ENCODE measurements at places on chromosomes 1 and 21.

GRCh38 chr1:173669491-173669941, at the start of gene ANKRD45:
ANKRD45 (minus strand) TSS chr1:173669851; CDS start chr1:173659418, 10,433 bp downstream.
- no peak for DNase-seq

- no peak for DNase-seq
Observed at GRCh38 chr1:61420909-61421835, 303.8 kb downstream of the TM2D1 start.

- DNase-seq = no peak
Observed at GRCh38 chr1:158362941-158363340, 9.2 kb downstream of the CD1E start.

- no peak for DNase-seq
Observed at GRCh38 chr1:9612162-9612845, 23.6 kb downstream of the TMEM201 start.

- DNase-seq = no peak
Observed at GRCh38 chr1:173693238-173693637, 21.5 kb upstream of the KLHL20 start.

- no peak for DNase-seq
Observed at GRCh38 chr1:10655002-10655401, 141.4 kb downstream of the CASZ1 start.

- DNase-seq = no peak
Observed at GRCh38 chr1:85894651-85895050, 186.4 kb upstream of the ZNHIT6 start.

- DNase-seq = no peak
Observed at GRCh38 chr21:17784604-17785402, 34.4 kb downstream of the C21orf91 start.

DNA sequence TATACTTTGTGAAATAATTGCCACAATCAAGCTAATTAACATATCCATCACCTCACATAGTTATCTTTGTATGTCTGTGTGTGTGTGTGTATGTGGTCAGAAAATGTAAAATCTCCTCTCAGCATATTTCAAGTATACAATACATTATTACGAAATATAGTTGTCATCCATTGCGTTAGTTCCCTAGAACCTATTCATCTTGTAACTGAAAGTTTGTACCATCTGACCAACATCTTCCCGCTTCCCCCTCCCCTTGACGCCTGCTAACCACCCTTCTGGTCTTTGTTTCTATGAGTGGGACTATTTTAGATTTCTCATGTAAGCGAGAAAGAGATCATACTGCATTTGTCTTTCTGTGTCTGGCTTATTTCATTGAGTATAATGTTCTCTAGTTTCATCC, 455.3 kb downstream of the KCNT2 start:
- DNase-seq = no peak

DNA sequence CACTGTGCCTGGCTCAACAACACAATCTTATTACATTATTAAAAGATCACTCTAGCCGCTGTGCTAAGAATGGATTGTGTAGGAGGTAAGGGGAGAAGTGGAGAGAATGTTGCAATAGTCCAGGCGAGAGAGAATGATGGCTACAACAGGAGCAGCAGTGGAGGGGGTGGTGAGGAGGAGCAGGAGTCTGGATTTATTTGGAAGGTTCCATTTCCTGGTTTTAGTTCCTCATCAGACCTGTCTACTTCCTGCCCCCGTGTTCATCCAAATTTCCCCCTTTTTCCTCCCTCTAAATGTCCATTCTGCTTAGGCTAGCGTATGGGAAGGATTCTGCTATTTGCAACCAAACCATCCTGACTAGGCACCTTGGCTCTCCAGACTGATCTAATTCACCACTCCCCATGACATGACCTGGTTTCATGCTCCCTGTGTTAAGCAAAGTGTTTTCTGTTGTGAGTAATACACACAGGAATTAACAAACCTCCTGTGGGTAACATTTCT, 35.1 kb upstream of the EYA3 start:
- no peak for DNase-seq

GRCh38 chr1:8667869-8668594, 149.4 kb downstream of the RERE start:
- no peak for DNase-seq

GRCh38 chr1:204937901-204938300, 67.2 kb downstream of the NFASC start:
- no peak for DNase-seq

GRCh38 chr1:84442256-84442655, 36.8 kb upstream of the RPF1 start:
- DNase-seq = no peak

DNA sequence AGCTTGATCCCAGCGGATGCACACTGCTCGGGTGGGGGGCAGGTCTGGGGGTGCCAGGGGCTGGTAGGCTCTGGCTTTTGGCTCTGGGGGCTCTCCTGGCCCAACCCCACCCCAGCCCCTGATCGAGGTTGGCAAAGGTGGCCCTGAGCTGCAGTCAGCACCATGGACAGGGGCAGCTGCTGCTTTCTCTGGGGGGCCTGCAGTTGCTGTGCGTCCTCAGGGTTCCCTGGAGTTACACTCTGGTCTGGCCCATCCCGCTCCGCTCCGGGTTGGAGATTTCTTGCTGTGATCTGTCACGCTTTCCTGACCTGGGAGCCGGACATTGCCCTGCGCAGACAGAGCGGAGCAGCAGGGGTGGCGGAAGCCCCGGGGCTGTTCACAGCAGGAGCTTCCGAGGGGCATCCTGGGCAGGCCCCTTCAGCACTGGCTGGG, 8.0 kb upstream of the PLCH2 start:
- no peak for DNase-seq

DNA sequence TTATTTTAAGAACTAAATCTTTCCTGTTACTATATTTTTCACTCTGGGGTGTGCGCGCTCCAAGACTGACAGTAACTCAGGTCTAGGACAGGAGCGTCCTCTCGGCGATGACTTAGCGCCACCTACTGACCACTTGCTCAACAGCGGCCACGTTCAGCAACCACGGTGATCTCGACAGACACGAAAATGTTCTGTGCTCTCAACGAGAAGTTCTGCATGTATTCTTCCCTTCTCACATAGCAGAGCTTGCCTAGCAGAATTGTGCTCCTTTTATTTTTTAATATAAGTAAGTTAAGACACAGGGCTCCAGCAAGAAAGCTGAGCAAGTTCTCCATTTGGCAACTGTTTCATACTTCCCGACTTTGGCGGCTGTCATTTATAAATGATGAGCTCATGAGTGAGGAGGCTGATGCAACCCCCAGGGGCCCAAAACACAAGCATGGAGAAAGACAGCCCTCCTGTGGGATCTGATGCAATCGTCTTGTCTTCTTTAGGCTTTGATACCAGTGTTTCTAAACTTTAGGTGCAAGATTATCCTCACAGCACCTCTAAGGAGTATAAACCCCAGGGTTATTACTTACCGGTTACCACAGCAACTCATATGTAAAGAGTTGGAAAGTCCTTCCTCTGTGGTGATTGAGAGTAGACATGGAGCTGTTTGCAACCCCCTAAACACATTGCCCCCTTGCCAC, 92.6 kb downstream of the HHIPL2 start:
- DNase-seq = no peak

DNA sequence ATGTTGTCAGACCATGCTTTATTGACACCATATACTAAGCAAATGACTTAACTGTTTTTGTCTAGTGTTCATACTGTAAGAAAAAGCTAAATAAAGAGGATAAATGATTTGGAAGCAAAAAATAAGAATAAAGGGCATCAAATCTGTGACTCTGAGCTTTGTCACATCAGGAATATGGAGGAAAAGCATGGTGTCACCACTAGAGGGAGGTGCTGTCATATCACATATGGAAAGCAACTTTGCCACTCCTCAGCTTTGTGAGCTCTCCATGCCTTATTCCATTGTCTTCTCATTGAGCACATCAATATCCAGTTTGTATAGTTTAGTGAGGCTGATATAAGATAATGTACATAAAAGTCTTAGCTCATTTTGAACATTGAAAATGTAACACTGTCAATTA, 20.8 kb upstream of the GBP1 start:
- no peak for DNase-seq

DNA sequence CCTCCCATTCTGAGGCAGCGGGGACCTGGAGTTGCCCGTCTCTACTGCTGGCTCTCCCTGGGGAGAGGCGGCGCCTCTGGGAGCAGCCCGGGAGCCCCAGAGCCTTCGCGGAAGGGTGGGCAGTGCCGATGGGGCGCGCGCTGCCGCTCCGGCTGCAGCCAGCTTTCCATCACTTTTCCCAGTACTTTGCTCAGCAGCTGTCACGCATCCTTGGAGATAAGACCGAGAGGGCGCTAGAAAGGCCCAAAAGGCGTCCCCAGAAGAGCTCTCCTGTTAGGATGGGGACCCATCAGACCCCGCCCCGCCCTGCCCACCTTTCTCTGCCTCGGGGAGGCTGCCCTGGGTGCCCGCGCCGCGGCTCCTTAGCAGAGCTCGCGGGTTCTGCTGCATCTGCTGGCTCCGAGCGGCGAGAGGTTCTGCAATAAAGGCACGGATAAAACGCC, 534 bp downstream of the KCNH1 start:
- DNase-seq = no peak

GRCh38 chr1:167617153-167618147, 12.6 kb upstream of the RCSD1 start:
- DNase-seq = no peak

DNA sequence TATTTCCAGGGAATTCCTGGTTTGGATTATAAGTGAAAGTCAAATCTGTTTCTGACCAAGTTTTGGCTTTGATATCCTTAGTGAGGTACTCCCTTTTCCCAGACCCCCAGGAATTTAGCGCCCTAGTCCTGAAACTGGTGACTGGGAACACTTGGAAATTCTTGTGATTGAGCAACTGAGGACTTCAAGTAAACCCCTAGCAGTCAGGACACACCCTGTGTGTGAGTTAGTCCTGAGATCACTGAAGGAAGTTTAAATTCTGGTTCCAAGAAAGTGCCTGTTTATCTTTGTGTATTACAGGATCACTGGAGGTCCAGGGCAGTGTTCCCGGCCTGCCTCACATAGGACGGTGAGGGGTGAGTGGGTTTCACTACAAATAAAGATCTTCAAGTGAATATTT, 95.1 kb upstream of the F3 start:
- no peak for DNase-seq

GRCh38 chr1:204932573-204932909, 61.9 kb downstream of the NFASC start:
- DNase-seq = no peak

- no peak for DNase-seq
Observed at GRCh38 chr1:94079080-94079940, 41.6 kb downstream of the ABCA4 start.

DNA sequence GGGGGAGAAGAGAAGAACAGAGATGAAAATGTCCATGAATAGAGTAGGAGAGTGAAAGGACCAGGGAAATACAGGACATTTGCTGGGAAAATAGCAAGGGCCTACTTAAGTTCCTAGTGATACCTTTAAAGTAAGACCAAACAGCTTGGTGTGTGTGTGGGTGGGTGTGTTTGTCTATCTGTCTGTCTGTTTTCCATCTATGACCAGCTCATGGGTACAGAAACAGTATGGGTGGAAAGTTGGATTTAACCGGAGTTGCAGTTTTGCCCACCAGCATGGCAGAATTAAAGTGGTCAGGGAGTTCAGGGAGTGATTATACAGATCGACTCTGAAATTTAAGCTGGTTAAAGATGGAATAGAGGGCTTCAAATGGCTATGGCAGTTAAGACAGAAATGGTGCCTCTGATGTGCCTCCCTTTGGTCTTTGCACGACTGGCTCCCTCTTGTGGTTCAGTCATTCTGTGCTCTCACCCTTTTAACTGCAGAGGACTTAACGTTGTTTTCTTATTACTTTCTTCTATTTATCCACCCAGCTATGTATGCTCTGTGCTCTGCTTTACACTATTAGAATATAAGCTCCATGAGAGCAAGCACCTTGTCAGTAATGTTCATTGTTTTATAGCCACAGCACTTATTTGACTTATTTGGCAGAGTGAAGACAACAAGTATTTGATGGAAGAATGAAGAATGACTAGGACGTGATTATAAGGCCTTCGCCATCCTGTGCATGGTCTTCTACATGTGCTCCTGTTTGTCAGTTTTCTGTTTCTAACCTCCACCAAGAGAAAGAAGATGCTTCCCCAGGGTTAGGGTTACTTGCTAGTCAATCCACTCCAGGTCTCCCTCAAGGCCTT, 72.7 kb upstream of the AK4 start:
- peak; percentile 71 for DNase-seq

GRCh38 chr1:44543064-44543744, 131.1 kb downstream of the TMEM53 start:
- DNase-seq = no peak

GRCh38 chr1:36083635-36084496, at the start of gene TEKT2:
TEKT2 (plus strand) TSS chr1:36084094; CDS start chr1:36084922, 828 bp downstream.
- DNase-seq = no peak

DNA sequence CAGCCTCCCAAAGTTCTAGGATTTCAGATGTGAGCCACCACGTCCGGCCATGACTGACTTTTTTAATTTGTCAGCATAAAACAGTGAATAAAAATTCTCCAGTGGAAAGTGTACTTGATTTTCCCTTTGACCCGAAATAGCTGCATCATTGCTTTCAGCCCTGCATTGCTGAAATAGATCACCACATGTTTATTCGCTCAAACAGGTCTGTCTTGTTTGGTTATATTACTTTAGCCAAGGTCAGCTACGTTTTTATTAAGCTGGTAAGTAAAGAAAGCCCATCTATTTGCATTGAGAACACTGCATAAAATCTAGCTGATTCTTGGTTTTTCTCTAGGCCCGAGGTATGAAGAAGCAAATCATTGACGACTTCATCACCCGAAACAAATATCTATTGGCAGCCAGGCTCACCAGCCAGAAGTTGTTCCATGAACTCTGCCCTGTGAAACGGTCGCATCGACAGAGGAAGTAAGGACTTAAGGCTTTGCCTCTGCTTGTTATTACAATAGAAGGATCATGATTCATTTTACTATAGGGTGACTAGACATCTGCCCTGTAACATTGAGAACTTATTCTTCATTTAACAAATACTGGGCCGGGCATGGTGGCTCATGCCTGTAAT, 25.6 kb downstream of the AGMAT start:
- no peak for DNase-seq

- DNase-seq = peak; percentile 22
Observed at GRCh38 chr21:36547464-36547863, 67.5 kb upstream of the CLDN14 start.

GRCh38 chr1:119453021-119453420, 38.1 kb downstream of the HSD3B2 start:
- no peak for DNase-seq

DNA sequence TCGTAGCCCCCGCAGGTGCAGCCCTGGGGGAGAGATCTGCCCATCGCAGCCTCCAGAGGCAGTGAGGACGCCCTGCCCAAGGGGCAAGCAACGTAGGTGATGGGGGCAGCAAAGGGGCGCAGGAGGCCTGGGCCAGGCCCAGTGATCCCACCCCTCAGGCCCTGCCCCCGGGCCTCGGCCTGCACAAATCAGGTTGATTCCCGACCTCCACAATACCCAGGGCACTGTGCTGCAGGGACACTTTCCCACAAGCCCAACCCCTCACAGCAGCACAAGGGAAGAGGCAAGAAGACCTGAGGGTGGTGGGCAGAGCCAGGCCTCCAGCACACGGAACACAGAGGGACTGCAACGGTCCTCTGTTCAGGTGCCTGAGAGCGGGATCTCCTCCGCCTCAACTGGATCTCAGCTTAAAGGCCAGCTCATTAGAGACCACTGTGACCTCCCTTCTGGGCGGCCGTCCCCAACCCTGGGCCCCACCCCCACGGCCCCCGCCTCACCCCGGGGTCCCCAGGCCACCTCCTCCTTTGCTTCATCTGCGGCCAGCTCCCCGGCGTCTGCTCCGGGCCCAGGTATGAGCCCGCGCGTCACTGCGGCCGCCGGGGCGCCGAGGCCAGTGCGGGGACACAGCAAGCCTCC, 812 bp upstream of the ARF1 start:
- DNase-seq = no peak

Measured in vagina (tissue), 2 donors.